ENCODE measurements at places on chromosomes 6 and 20.

GRCh38 chr6:37306624-37307222, 47.1 kb upstream of the RNF8 start:
- no peak for DNase-seq

DNA sequence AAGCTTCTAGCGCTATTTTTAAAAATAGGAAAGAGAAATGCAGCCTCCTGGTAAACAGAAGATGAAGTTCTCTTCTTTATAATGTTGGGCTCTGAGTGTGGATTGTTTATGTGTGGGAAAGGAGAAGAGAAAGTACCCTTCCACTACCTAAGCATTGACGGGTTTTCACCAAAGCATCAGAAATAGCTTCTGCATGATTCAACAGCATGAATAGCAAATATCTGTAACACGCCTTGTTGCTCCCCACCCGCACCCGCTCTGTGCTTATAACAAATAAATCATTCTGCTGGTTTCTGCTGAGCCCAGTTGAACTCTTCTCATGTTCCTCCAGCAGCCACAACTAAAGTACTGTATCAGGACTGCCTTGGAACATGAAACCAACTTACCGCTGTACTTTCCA, 20.7 kb downstream of the TXLNB start:
- DNase-seq = no peak

- DNase-seq = no peak
Observed at GRCh38 chr20:9051508-9051907, 17.4 kb upstream of the PLCB4 start.

DNA sequence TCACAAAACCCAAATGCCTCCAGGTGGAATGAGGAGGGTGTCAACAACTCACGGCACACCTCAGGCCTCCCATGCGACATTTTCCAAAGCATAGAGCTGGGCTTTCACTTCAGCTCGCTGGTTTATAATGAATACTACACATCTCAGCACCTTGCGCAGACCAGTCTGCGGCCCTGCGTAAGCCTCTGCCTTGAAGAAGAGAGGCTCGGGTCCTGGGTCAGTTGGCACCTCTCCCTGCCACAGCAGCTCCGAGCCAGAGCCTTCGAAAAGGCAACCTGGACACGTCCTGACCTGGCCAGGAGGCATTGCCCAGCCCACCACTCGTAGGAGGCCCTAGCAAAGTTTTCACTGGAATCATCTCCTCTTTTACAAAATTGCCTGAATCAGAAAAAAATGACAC, 183.0 kb upstream of the AFDN start:
- no peak for DNase-seq

DNA sequence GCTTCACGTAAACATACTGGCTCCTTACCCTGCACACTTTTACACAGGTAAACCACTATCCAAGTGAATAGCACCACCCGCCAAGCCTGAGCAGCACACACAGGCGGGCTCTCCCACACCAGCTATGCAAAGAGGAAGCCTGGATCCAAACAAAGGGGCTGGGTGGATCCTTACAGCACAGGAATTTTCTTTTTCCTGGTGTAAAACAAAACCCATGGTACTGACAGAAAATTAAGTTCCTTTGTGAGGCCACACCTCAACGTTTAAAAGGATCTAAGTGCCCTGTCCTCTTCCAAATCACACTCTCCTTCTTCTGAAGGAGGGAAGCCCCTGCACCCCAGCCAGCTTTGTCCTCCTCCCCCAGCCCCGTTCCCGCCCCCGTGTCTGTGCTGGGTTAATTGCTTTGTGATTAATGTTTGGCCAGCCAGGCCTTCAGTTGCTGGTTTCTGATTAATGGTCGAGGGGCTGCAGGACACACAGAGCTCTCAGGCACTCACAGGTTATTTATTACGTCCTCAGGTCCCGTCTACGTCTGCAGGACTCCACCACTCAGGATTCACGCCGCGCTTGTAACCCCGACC, 6.1 kb downstream of the DACT2 start:
- no peak for DNase-seq

DNA sequence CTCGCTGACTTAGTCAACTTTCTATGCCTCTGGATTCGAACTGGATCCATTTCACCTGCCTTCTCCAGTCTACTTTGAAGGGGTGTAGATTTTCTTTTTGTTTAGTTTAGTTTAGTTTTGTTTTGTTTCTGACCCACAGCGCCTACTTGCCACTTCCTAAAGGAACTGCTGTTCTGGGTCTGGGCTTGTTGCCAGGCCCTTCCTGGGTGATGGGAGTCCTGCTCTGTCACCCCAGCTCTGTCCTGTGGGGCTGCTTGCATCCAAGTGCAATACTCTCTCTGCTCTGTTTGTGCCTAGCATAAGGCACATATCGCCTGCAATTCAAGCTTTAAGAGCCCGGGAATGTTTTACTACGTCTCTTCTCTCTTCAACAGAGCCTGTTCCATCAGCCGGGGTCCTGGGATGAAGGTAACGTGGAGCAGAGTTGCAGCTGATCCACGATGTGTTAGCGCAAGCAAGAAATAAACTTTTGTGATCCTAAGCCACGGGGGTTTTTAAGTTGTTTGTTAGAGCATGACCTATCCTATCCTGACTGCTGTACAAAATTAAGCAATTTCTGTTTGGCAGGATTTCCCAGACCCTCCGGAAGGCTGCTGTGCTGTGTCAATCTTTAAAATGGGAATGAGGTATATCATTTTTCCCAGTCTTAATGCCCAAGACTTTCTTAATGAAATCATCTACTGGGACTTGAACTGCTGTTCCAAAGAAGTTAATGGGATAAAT, 30.9 kb upstream of the TAGAP start:
- no peak for DNase-seq

Measured in activated T-cell treated with anti-CD3 and anti-CD28 coated beads for 48 hours (primary cell).